A172 (cell line): ENCODE measurements at places on chromosomes 11 and 22. TPM values are rescaled to one million over a fixed set of nuclear protein-coding genes. Genes with fewer than 3 reads are reported as not detected.

PHRF1 gene
- 12.8 and 14.9 TPM in 2 replicates for total RNA-seq

- no peak for DNase-seq
Observed at GRCh38 chr11:72039856-72040401, 40.4 kb downstream of the NUMA1 start.

DNA sequence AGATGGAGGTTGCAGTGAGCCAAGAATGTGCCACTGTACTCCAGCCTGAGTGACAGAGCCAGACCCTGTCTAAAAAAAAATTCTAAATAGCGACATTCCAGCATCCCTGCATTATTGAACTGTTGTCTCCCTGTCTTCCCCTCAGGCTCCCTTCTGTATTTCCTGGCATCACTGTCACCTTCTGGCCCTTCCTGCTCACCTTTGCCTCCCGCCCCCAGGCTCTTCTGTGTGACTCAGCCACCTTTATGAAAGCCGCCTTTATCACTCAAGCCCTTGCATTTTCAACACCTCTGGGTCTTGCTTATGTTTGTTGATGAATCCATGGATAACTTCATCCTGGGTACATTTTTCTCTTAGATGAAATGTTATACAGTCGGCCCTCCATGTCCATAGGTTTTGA, 21.1 kb downstream of the UBASH3B start:
- DNase-seq = no peak

DNA sequence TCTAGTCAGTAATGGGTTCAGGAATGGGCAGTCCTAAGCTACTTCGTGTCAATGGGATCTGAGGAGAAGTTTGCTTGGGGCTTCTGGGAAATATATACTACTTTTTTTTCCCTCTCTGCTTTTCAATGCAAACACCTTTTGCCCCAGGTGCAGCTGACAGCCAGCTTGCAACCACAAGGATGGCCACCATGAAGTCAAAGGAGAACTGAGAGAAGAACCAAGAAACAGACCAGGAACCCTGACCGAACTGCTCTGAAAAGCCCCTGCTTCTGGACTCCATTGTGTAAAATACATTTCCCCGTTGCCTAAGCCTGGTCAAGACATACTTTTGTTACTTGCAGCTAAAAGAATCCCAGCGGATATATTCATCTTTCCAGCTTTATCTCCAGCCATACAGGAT, 20.1 kb upstream of the CD44 start:
- DNase-seq = no peak

CRYAB gene
- total RNA-seq = 0.34 TPM in 1 of 2 replicates, not detected in the other

FAR1 gene
- 64.7 and 81.5 TPM in 2 replicates for total RNA-seq

DNA sequence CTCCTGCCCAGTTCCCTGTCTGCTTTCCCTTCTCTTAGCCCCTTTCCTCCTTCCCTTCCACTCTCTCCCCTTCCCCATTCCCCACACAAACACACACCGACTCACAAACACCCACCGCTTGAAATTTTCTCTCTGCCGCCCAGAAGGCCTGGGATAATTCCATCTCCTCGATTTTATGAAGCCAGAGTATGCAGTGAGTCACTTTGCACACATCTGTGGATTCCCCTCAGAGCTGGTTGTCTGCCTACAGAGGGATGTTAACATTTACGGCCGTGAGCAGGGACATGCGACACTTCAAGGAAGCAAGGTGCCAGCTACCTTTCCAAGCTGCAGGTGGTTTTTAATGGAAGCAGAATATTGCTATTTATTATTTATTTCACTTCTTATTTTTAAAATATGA, 332.0 kb downstream of the TENM4 start:
- DNase-seq = no peak

- no peak for DNase-seq
Observed at GRCh38 chr22:26576026-26576680, 13.8 kb downstream of the TPST2 start.

PRR5L gene
- total RNA-seq = 2.5 and 5.3 TPM in 2 replicates

- peak; percentile 86 for DNase-seq
Observed at GRCh38 chr11:33015621-33016551, at the start of gene DEPDC7. Gene DEPDC7 (plus strand): TSS chr11:33015878. CDS start chr11:33015956, 78 bp downstream.

GRCh38 chr11:64525711-64526110, 65.3 kb upstream of the SLC22A12 start:
- no peak for DNase-seq

DNA sequence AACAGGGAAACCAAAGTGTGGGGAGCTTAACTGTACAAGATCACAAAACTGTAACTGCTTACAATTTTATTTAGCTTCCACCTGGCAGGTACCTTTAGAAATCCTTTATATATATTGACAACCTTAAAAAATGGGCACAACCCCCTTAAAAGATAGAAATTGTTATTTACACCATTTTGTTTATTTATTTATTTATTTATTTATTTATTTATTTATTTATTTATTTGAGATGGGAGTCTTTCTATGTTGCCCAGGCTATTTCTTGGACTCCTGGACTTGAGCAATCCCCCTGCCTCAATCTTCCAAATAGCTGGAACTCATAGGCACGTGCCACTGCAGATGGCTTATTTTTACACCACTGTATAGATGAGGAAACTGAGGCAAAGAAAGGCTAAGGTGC, 74.5 kb downstream of the INSC start:
- DNase-seq = no peak

DNA sequence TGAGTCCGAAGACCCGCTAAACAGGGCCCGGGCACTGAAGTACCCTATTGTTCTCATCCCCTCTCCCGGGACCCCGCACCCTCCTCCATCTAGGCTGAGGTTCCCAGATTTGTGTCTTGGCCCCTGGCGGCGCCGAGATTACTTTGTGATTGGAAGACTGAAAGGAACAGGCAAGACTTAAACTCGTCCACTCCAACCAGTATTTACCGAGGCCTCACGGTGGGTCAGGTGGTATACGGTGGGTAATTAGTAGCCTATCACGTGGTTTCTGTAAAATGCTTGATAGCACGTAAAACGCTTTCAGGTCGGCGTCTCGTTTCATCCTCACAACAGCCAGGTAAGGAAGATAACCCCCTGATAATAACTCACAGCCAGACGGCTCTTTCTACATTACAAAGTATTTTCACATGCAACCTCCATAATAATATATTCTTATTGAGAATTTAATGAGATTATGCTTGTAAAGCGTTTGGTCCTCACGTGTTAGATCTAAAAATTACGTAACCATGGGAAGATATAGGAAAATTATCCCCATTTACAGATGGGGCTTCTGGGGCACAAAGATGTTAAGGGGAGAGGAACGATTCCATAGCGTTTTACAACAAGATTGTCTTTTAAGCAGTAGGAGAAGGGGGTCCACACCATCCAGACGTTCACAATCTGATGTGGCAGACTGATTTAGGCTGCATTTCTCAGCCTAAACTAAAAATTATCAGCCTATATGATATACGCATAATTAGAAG, 642 bp upstream of the PIK3C2A start:
- DNase-seq = peak; percentile 74

MS4A15 gene
- total RNA-seq = not detected in 2 replicates

DNHD1 gene
- total RNA-seq = 1.9 and 3.0 TPM in 2 replicates

DNA sequence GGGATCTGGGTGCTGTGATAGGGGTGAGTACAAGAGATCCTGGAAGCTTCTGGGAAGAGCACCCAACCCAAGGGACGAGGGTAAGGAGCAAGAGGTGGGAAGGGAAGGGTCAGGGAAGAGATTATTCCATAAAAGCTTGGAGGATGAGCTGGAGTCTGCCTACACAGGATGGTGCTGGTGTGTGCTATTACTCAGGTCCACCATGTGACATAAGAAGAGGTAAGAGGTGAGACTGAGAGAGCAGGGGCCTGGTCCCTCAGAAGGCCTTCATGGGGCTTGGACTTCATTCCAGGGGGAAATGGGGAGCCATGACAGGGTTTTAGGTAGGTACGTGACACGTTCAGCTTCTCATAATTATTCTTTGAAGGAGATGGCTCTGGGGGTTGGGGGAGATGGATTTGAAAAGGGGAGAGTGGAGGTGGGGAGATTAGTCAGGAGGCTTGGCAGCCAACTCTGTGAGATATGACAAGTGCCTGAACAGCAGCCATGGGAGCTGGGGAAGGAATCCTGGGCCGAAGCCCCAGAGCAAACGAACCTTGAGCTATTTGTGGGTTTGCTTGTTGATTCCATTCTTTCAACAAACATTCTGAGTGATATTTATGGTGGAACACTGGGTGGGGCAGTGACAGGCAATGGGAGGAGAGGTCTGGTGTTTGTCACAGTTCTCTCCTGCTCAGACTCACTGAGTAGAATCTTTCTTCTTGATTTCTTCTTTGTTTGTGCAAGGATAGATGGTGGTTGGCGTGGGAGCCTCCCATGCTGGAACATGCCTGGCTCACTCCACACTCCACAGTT, 11.2 kb upstream of the NCAM1 start:
- DNase-seq = no peak

DNA sequence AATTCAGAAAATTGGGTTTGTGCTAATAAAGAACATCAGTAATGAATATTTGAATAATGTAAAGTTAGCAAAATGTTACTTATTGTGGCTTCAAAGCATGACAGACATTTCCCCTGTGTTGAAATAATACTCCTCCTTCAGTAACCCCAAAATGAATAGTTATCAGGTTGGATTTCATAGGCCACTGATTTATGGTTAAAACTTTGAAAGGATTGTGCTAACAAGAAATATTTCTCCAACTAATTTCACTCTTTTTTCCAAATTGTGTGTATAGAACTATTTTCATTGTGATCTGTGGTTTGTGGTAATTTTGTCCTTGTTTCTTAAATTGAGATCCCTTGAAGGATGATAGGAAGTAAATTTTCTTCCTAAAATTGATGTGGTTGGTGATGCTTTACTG, 7.9 kb downstream of the DDX10 start:
- no peak for DNase-seq
